ENCODE measurements at places on chromosomes 6 and 20. TPM values are rescaled to one million over a fixed set of nuclear protein-coding genes. Genes with fewer than 3 reads are reported as not detected.
A peak's percentile ranks its signal among the peaks of the same experiment; 100 is the strongest.

- H3K36me3 ChIP-seq, result no peaks in the 10 kb centered on the region
- H3K4me3 ChIP-seq, result peak overlapping the region; percentile 41
- H3K27ac ChIP-seq, result peak overlapping the region; percentile 2
- H3K27me3 ChIP-seq, result no peaks in the 10 kb centered on the region
- H3K4me1 ChIP-seq, result peaks cover 59% of the 10 kb centered on the region
Measured at GRCh38 chr20:35768731-35769664, 2.8 kb upstream of the PHF20 start.

DNA sequence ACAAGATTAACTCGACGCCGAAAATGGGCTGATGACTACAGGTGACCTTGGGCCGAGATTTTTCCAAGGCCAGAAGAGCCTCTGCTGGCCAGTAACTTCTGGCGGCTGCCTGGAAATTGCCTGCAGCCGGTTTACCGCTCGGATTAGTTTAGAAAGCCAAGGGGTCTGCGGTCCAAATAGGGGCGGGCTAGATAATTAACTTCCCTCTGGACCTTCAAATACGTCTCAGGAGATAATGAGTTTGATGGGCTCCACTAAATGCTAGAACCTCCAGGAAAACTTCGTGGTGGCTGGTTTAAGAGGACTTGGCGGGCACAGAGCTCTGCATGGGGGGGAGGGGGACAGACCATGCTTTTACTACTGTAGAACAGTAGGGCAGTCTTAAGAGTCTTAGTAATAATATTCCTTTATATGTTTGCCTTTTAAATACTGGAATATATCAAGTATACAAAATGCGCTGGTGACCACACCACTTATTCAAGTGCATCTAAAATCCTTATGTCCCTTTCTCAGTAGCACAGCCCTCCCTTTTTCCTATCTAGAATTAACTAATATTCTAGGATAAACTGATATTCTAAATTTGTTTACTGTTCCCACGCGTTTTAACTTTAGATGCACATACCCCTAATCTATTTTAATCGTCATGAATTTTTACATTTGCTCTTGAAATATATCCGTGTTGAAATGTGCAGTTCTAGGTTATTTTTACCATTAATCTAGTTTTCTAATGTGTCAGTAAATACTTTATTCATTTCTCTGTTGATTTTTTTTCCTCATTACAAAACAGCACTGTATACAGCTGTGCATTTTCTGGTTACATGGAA, 107.5 kb upstream of the PRSS16 start:
- peaks cover 17% of the 10 kb centered on the region for H3K4me1 ChIP-seq
- no peak for DNase-seq
- no peak overlapping the region for H3K27ac ChIP-seq

GRCh38 chr20:44809380-44810060, 826 bp downstream of the RIMS4 start:
- no peak overlapping the region for H3K27ac ChIP-seq
- no peak for DNase-seq
- H3K36me3 ChIP-seq, result no peaks in the 10 kb centered on the region
- H3K4me1 ChIP-seq, result no peaks in the 10 kb centered on the region
- H3K4me3 ChIP-seq, result no peak overlapping the region
- H3K27me3 ChIP-seq, result peaks cover 8% of the 10 kb centered on the region

- H3K4me1 ChIP-seq, result peaks cover 10% of the 10 kb centered on the region
- H3K4me3 ChIP-seq, result no peak overlapping the region
- no peak for DNase-seq
- no peak overlapping the region for H3K27ac ChIP-seq
- H3K27me3 ChIP-seq, result peaks cover 46% of the 10 kb centered on the region
Measured at GRCh38 chr6:31586599-31587281, 663 bp downstream of the LST1 start.

GRCh38 chr20:5844063-5844681, 94.0 kb downstream of the SHLD1 start:
- DNase-seq, result peak; percentile 56
- H3K27me3 ChIP-seq, result no peaks in the 10 kb centered on the region
- peaks cover 19% of the 10 kb centered on the region for H3K4me1 ChIP-seq
- no peaks in the 10 kb centered on the region for H3K36me3 ChIP-seq
- H3K27ac ChIP-seq, result no peak overlapping the region

GRCh38 chr6:30565772-30566171, 5.5 kb upstream of the ABCF1 start:
- no peak overlapping the region for H3K4me3 ChIP-seq
- no peak overlapping the region for H3K27ac ChIP-seq
- DNase-seq, result no peak
- peaks cover 5% of the 10 kb centered on the region for H3K36me3 ChIP-seq
- H3K4me1 ChIP-seq, result peaks cover 24% of the 10 kb centered on the region

DNA sequence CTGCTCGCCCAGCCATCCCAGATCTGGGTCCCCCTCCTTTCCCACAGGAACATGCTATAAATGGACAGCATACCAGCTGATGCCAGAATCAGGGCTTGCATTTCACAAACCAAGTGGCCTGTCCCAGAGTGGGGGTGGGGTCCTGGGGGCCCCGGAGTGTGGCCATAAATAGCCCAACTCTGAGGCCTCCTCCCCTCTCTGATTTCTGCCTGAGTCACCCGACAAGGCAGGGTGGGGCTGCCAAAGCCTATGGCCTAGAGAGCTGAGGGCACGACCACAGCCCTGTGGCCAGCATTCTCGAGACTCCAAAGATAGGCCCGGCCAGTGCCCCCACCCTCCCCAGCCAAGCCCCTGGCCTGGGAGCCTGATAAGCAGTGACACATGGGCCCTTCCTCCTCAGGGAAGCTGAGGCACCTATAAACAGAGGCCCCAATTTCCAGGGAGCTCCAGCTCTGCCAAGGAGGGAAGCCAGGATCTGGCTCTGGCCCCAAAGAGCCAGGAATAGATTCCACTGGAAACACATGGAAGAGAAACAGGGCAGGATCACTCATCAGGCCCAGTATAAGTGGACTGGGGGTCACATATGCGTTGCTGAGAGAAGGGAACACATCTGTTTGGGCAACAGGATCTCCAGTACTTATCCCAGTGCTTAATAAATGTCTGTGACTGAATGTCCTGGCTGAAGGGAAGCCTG, 20.3 kb downstream of the SNTA1 start:
- H3K27me3 ChIP-seq, result no peaks in the 10 kb centered on the region
- H3K4me1 ChIP-seq, result no peaks in the 10 kb centered on the region
- no peak overlapping the region for H3K27ac ChIP-seq

- H3K27ac ChIP-seq, result no peak overlapping the region
- DNase-seq, result no peak
- H3K4me3 ChIP-seq, result no peak overlapping the region
Measured at GRCh38 chr6:37554480-37554819, 54.8 kb upstream of the CCDC167 start.

- no peak overlapping the region for H3K27ac ChIP-seq
- H3K4me3 ChIP-seq, result no peak overlapping the region
- no peaks in the 10 kb centered on the region for H3K36me3 ChIP-seq
- peaks cover 10% of the 10 kb centered on the region for H3K27me3 ChIP-seq
- H3K4me1 ChIP-seq, result no peaks in the 10 kb centered on the region
Measured at GRCh38 chr6:159038914-159039884, 5.6 kb downstream of the TAGAP start.

- no peaks in the 10 kb centered on the region for H3K4me1 ChIP-seq
- DNase-seq, result no peak
- H3K4me3 ChIP-seq, result no peak overlapping the region
- H3K27ac ChIP-seq, result no peak overlapping the region
Measured at GRCh38 chr20:46191611-46192010, 73.5 kb downstream of the CD40 start.

DNA sequence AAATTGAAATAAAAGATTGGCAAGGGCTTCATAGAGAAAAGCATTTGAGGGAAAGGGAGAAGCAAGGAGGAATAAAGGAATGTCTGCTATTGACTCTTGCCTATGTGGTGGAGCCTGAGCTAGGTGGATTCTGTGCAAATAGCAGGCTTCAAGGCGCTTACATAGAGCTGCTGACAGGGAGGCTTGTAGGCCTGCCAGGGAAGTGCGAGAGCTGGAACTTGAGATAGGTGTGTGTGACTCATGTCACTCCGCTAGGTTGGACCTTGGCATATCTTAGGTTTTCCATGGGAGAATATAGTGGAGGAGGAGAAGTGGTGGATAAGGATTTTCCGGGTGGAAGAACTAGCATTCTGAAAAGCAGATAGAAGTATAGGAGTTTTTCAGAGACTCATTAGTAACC, 14.0 kb downstream of the SNRNP48 start:
- no peaks in the 10 kb centered on the region for H3K4me1 ChIP-seq
- no peak overlapping the region for H3K4me3 ChIP-seq
- no peak overlapping the region for H3K27ac ChIP-seq
- DNase-seq, result no peak

- no peak for DNase-seq
- H3K27me3 ChIP-seq, result no peaks in the 10 kb centered on the region
- H3K36me3 ChIP-seq, result no peaks in the 10 kb centered on the region
- H3K4me1 ChIP-seq, result no peaks in the 10 kb centered on the region
- H3K27ac ChIP-seq, result no peak overlapping the region
Measured at GRCh38 chr6:29676981-29677601, 3.9 kb downstream of the ZFP57 start.

GRCh38 chr6:134097114-134097707, 44.8 kb upstream of the SLC2A12 start:
- H3K36me3 ChIP-seq, result no peaks in the 10 kb centered on the region
- no peak overlapping the region for H3K27ac ChIP-seq
- no peak overlapping the region for H3K4me3 ChIP-seq
- H3K27me3 ChIP-seq, result no peaks in the 10 kb centered on the region
- no peaks in the 10 kb centered on the region for H3K4me1 ChIP-seq
- DNase-seq, result peak; percentile 69

DNA sequence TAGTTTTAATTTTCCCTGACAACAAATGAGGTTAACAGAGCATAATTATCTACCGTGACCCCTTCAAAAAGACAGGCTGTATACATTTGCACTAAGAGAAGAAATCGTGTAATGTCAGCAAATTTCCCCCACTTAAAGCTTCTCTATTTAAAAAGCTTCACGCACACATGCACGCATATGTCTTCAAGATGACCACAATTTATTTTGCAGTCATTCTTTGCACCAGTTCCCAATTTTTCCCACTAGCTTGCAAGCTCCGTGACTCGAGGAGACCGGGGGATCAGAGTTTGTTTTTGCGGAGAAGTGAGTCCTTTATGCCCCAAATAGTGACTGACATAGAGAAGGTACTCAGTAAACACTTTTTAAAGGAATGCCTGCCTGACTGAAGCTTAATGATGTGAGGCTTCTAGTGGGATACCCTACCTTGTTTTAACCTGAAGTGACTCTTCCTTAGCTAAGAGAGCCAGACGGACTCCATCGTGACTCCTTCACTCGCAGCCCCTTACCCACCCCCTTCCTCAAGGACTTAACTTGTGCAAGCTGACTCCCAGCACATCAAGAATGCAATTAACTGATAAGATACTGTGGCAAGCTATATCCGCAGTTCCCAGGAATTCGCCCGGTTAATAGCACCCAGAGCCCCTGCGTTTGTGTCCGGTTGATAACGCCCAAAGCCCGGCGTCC, 9.3 kb upstream of the NQO2 start:
- peak overlapping the region; percentile 96 for H3K27ac ChIP-seq
- H3K4me1 ChIP-seq, result peaks cover 65% of the 10 kb centered on the region
- DNase-seq, result no peak
- no peaks in the 10 kb centered on the region for H3K27me3 ChIP-seq
- no peaks in the 10 kb centered on the region for H3K36me3 ChIP-seq

- no peaks in the 10 kb centered on the region for H3K4me1 ChIP-seq
- H3K36me3 ChIP-seq, result peaks cover 35% of the 10 kb centered on the region
- H3K27ac ChIP-seq, result no peak overlapping the region
- H3K4me3 ChIP-seq, result no peak overlapping the region
Measured at GRCh38 chr20:25460566-25461280, 53.2 kb downstream of the GINS1 start.

DNA sequence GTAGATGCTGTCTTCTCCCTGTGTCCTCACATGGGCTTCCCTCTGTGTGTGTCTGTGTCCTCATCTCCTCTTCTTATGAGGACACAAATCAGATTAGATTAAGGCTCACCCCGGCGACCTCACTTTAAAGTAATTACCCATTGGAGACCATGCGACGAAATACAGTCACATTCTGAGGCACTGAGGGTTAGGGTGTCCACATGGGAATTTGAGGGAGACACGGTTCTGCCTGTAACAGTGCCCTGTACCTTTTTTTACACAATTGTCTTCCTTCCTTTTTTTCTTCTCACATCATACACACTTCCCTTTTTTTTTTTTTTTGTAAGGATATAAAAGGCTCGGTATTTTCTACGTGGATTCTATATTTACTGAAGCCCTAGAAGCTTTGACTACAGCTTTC, 48.9 kb downstream of the DEK start:
- no peaks in the 10 kb centered on the region for H3K27me3 ChIP-seq
- no peak for DNase-seq
- H3K4me3 ChIP-seq, result no peak overlapping the region
- no peak overlapping the region for H3K27ac ChIP-seq
- peaks cover 3% of the 10 kb centered on the region for H3K4me1 ChIP-seq

DNA sequence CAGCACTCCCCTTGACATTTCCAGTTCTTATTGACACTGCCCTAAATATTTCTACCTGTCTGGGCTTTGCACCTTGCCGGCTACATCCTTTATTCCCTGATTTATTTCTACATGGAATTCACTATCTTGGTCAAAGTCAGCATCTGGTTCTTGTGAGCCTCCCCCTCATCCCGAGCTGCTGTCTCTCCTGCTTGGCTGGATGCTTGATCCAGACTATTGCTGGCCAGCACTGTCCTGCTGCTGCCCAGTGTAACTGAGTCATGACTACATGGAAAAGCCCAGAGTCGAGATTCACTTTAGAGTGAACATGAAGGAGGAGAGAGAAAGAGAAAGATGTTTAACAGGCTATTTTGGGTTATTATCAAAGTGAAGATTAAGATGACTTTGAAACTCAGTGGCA, 142.2 kb downstream of the OPN5 start:
- H3K4me3 ChIP-seq, result no peak overlapping the region
- no peak for DNase-seq
- H3K4me1 ChIP-seq, result no peaks in the 10 kb centered on the region

DNA sequence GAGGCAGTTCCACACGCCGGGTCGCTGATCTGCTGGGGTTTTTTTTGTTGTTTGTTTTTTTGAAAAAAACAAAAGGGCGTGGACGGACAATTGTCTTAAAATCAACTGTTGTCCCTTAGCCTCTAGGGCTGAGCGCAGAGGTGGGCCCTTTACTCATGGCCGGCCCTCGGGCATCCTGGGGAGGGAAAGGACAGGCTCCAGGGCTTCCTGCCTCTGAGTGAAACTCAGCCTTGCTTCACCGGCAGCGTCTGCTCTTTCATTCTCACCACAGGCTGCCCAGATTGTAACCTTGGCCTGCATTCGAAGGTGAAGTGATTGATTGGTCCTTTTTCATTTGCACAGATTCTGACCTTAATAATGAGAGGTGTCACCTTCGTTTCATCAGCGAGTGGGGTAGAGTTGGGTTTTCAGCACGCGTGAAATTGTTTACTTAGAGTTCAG, 797 bp downstream of the SMIM13 start:
- H3K36me3 ChIP-seq, result no peaks in the 10 kb centered on the region
- H3K4me1 ChIP-seq, result peaks cover 43% of the 10 kb centered on the region
- H3K27ac ChIP-seq, result peak overlapping the region; percentile 90
- DNase-seq, result peak; percentile 50

The CTCFL gene
- not detected for total RNA-seq

The CD2AP gene
- 31.9 TPM for total RNA-seq

The ADGRF4 gene
- total RNA-seq, result not detected

The WDR46 gene
- total RNA-seq, result 105 TPM

The RSPO4 gene
- total RNA-seq, result not detected

The ECT2L gene
- not detected for total RNA-seq
